ENCODE measurements at places on chromosomes 5 and 9. TPM values are rescaled to one million over a fixed set of nuclear protein-coding genes. Genes with fewer than 3 reads are reported as not detected.

TAF11L5 gene
- not detected for total RNA-seq

- DNase-seq, result no peak
These were observed 41.6 kb upstream of the SYNPO start for GRCh38 chr5:150598821-150599273.

SPATA31A3 gene
- not detected for total RNA-seq

ORM1 gene
- not detected for total RNA-seq

GRCh38 chr9:92429836-92430235, 5.6 kb upstream of the OMD start:
- DNase-seq, result no peak

GRCh38 chr5:77423022-77423750, 68.9 kb downstream of the WDR41 start:
- no peak for DNase-seq

DNA sequence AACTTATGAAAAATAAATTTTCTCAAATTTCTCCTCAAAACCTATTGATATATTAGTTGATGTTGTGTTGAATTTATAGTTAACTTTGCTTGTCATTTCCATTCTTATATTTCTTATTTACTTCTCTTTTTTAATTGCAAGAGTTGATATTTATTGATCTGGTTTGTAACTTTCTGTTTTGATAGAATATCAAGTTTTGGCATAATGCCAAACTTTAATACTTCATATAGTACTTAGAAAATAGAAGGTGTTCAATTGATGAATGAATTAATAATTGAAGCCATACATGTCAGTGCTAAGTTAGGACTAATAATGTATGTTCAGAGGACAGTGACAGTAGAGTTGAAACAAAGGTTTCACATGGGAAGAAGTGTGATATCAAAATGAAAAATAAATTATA, 27.9 kb downstream of the ERCC6L2 start:
- no peak for DNase-seq

CXCL14 gene
- not detected for total RNA-seq

- DNase-seq, result no peak
These were observed 240.4 kb downstream of the GLIS3 start for GRCh38 chr9:4059437-4059836.

SH3PXD2B gene
- total RNA-seq, result 6.4 TPM

DNA sequence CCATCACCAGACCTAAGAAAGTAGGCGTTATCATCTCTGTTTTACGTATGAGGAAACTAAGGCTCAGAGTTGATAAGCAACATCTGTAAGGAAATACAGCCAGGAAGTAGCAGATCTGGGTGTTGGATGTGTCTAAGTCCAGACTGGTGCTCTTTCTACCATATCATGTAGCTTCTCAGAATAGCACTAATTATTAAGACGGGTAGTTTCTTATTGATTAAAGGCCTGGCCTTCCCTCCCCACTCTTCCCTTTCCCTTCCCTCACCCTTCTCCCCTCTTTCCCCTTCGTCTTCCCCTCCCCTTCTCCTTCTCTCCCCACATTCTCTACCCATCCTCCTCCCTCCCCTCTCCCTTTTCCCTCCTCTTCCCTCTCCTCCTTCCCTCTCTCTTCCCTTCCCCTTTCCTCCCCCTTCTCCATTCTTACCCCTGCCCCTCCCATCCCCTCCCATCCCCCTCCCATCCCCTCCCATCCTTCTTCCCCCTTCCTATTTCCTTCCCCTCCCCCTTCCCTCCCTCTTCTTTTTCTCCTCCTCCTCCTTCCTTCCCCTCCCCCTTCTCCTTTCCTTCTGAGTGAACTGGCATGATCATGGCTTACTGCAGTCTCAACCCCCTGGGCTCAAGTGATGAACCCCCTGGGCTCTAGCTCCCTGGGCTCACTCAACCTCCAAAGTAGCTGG, 79.4 kb downstream of the SNX24 start:
- no peak for DNase-seq

PDZD2 gene
- total RNA-seq, result 0.87 TPM

FST gene
- total RNA-seq, result 56.2 TPM

RANBP17 gene
- 8.4 TPM for total RNA-seq

PTGR1 gene
- 3.9 TPM for total RNA-seq

DNA sequence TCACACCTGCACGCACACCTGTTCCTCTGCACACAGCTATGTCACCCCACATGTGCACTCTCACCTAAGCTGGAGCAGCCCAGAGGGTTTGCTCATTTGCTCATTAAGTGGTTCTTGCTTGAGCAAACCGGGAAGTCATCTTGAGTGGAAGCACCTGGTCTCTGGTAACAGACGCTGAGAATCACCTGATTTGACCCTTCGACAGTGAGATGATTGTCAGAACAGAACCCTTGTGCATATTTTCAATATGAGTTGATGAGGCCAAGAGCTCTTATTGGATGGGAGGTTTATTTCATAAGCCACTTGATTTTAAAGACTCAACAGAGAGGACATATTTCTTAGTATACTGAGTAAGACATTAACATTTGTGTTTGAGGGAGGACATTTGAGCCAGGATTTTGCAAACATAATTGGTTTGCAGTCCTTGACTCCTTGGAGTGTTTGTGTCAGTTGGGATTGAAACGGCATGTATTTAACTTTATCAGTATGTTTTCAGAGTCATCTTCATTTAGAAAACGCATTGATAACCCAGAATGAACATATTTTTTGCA, 22.1 kb upstream of the LPCAT1 start:
- DNase-seq, result no peak

GM2A gene
- 20.3 TPM for total RNA-seq

LIX1 gene
- not detected for total RNA-seq

DNA sequence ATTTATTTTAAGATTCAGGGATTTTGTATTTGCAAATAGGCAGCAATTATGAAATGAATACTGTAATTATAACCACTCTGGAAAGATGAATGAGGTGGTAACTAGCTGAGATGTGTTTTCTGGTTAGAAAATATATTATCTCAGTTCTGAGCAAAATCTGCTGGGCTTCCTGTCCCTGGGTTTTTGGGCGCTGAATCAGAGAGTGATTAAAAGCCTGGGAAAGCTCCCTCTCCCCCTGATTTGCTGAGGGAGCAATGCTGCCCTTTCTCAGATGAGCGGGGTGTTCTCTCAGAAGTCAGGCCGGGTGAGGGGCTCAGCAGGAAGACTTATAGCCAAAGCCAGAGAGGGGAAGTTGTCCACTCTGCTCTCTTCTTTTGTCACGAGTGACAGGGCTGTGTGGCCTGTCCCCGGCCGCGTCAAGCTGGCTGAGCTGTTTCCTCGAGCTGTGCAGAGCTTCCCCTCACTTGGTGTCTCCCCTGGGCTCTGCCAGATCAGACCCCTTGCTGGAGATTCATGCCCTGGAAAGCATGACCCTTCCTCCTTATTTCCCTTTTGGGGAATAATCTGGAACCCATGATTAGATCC, 39.8 kb upstream of the PITX1 start:
- peak; percentile 68 for DNase-seq

All from HT1080 (cell line).